Lower lobe of right lung (tissue), 2 donors: ENCODE measurements at places on chromosomes 4 and X. TPM values are rescaled to one million over a fixed set of nuclear protein-coding genes. Genes with fewer than 3 reads are reported as not detected.

STK26 gene
- total RNA-seq = 10.6 TPM

TBC1D19 gene
- 12.5 TPM for total RNA-seq

GAB3 gene
- total RNA-seq = 17.4 TPM

DNA sequence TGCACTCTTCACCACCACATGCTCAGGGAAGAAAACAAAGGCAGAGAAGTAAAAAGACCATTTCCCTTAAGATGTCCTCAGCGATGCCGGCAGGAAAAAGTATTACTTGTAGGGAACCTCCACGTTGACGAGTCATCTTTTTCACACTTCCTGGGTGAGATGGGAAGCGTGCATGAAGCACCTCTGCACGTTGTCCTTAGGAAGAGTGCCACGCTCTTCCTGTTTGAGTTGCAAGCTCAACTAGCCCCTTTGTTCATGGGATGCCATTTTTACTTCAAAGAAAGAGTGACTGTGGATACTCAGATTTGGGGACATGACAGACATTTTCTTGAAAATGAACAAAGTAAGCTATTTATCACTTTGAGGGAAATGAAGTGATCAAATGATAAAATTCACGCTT is 33.8 kb downstream of the DCTD start:
- no peak overlapping the region for H3K27ac ChIP-seq
- no peak overlapping the region for H3K4me3 ChIP-seq
- peaks cover 33% of the 10 kb centered on the region for H3K36me3 ChIP-seq
- no peaks in the 10 kb centered on the region for H3K4me1 ChIP-seq
- no peak for DNase-seq

DNA sequence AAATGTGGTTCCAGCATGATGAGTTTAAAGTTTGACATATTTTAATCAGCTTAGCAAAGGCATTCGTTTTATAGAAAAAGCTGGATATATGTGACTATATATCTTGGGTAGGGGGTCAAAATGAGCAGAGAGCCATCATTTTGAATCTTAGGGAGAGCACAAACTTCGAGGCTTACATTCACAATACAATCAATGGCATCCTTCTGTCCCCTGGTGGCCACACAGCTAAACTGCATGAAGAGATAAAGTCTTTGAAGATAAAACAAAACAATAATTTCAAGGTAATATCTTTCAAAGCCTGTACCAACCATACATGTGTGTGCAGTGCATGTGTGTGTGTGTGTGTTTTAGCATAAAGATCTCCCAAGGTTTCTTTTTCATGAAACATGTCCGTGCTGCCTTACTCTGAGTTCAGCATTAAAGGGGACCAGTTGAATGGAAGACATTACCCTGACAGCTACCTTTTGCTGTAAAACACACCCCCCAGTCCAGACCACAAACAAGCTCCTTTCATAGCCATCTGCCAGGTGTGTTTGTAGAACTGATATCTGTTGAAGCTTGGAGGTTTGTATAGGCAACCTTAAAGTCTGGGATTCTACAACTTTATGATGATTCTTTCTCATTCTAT is 22.0 kb downstream of the DYNLT3 start:
- no peak overlapping the region for H3K4me3 ChIP-seq
- no peaks in the 10 kb centered on the region for H3K27me3 ChIP-seq
- H3K27ac ChIP-seq = no peak overlapping the region
- peaks cover 10% of the 10 kb centered on the region for H3K4me1 ChIP-seq
- DNase-seq = peak; percentile 36

GRCh38 chrX:100625985-100626491 is 10.6 kb downstream of the TSPAN6 start:
- H3K36me3 ChIP-seq = no peaks in the 10 kb centered on the region
- H3K27me3 ChIP-seq = no peaks in the 10 kb centered on the region
- no peak for DNase-seq

DNA sequence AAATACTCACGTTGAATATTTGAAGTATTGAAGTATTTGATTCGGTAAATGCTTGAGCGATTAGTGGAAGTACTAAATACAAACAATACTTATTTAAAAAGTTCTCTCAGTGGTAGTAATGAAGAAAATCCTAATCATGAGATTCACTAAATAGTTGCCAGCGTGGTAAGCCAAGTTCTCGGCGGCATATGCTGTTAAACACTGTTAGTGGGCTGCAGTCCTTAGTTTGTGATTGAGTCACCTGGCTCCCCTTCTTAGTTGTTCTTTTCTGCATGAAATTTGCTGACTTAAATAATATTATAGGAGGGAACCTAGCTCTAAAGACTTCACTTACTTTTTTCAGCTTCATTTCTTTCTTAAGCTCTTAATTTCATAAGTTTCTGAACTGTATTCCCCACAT is 51.4 kb downstream of the STIM2 start:
- no peaks in the 10 kb centered on the region for H3K36me3 ChIP-seq
- DNase-seq = no peak
- H3K4me1 ChIP-seq = peaks cover 40% of the 10 kb centered on the region
- H3K27me3 ChIP-seq = no peaks in the 10 kb centered on the region
- no peak overlapping the region for H3K27ac ChIP-seq

DNA sequence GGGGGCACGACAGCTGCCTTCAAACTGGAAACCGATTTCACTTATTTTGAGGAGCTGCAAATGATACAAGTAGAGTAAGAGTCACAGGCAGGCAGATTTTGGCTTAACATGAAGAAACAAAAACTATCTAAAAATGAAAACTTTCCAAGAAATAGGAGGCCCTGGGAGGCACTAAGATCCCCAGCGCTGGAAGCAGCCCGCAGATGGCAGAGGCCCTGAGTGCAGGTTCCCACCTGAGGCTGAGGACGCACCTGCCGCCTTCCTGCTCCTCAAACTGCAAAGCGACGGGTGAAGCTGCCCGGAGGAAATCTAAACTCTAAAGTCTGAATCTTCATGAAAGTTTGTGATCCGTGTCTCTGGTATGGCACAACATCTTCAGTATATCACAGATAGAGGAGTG is 138.7 kb downstream of the AFAP1 start:
- H3K27ac ChIP-seq = no peak overlapping the region
- no peak for DNase-seq
- peaks cover 29% of the 10 kb centered on the region for H3K4me1 ChIP-seq
- no peak overlapping the region for H3K4me3 ChIP-seq
- H3K27me3 ChIP-seq = no peaks in the 10 kb centered on the region
- peaks cover 31% of the 10 kb centered on the region for H3K36me3 ChIP-seq

DNA sequence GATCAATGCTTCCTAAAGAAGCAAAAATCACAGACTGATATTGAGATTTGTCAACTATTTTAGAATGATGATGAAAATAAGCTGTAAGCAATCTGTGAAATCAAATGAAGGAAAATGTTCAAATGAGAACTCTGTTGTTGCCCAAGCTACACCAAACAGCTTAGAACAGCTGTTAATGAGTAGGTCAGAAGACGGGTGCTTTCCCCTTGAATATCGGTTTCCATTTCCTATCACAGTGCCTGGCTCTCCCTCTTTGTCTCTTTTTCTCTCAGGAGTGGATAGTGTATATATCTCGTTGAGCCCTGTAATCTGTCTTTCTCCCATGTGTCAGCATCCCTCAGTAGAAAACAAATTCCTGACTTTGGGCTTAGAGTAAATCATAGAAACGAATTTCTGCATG is 1592.9 kb upstream of the TENM3 start:
- no peaks in the 10 kb centered on the region for H3K4me1 ChIP-seq
- no peaks in the 10 kb centered on the region for H3K36me3 ChIP-seq
- no peak overlapping the region for H3K4me3 ChIP-seq

- H3K4me1 ChIP-seq = no peaks in the 10 kb centered on the region
- peak overlapping the region; percentile 67 for H3K27ac ChIP-seq
- no peaks in the 10 kb centered on the region for H3K36me3 ChIP-seq
- peak; percentile 54 for DNase-seq
- H3K4me3 ChIP-seq = peak overlapping the region; percentile 67
Observed at GRCh38 chrX:46912603-46913491, 626 bp downstream of the JADE3 start.

- no peak overlapping the region for H3K27ac ChIP-seq
- no peak overlapping the region for H3K4me3 ChIP-seq
- DNase-seq = no peak
- no peaks in the 10 kb centered on the region for H3K4me1 ChIP-seq
- H3K27me3 ChIP-seq = no peaks in the 10 kb centered on the region
Observed at GRCh38 chr4:9608300-9608699, 164.1 kb downstream of the DEFB131A start.

DNA sequence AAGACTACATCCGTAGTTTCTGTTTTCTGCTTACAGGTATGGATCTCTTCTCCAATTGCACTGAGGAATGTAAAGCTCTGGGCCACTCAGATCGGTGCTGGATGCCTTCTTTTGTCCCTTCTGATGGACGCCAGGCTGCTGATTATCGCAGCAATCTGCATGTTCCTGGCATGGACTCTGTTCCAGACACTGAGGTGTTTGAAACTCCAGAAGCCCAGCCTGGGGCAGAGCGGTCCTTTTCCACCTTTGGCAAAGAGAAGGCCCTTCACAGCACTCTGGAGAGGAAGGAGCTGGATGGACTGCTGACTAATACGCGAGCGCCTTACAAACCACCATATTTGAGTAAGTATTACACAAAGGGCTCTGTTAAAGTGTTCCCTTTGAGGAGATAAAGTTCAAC is 13.8 kb downstream of the PCDH10 start:
- no peaks in the 10 kb centered on the region for H3K27me3 ChIP-seq
- DNase-seq = no peak
- no peaks in the 10 kb centered on the region for H3K4me1 ChIP-seq
- H3K4me3 ChIP-seq = no peak overlapping the region
